Stimulated activated CD8-positive, alpha-beta memory T cell treated with anti-CD3 and anti-CD28 coated beads, Interleukin-4, amount 100 ng/mL, for 1 hour (primary cell): ENCODE measurements at places on chromosomes 7 and 10.

- DNase-seq, result no peak
These were observed 120.3 kb upstream of the PTPRZ1 start for GRCh38 chr7:121752706-121753105.

GRCh38 chr7:81707196-81707595, 62.7 kb downstream of the HGF start:
- DNase-seq, result no peak

- no peak for DNase-seq
These were observed 28.9 kb downstream of the SKIDA1 start for GRCh38 chr10:21496343-21497176.

- peak; percentile 10 for DNase-seq
These were observed 139.1 kb upstream of the PFKP start for GRCh38 chr10:2927958-2928840.

GRCh38 chr7:101631224-101631714, 2.2 kb upstream of the MYL10 start:
- DNase-seq, result no peak

GRCh38 chr7:108598153-108598552, 28.5 kb downstream of the DNAJB9 start:
- DNase-seq, result no peak

GRCh38 chr10:29767968-29768367, 133.2 kb upstream of the SVIL start:
- DNase-seq, result no peak

- DNase-seq, result no peak
These were observed 51.6 kb upstream of the AQP1 start for GRCh38 chr7:30859940-30860496.

- no peak for DNase-seq
These were observed 622.5 kb upstream of the GHITM start for GRCh38 chr10:83516788-83517187.

- no peak for DNase-seq
These were observed 86.3 kb downstream of the TBXAS1 start for GRCh38 chr7:139915268-139915863.

DNA sequence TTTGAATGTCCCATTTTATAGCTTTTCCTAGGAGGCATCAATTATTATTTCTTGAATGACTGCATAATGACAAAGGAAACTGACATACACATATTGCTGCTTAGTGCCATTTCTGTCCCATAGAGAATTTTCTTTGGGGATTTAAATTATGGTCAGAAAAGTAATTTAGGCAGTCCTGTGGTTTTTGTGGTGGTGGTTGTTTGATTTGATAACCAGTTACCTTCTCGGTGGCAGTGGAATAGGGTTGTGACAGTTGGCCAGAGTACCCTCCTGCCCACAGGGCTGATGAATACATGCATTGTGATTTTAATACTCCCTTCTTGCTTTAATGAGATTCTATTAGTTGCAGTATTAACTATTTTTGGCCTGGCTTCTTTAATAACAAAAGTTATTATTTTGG, 6.6 kb upstream of the SGCE start:
- DNase-seq, result no peak

GRCh38 chr10:22911889-22912762, 15.7 kb upstream of the ARMC3 start:
- DNase-seq, result no peak

GRCh38 chr7:142519079-142520078, 229.9 kb upstream of the PRSS1 start:
- no peak for DNase-seq

GRCh38 chr10:14449293-14449815, 118.6 kb upstream of the FRMD4A start:
- no peak for DNase-seq

GRCh38 chr10:62866941-62867340, 50.8 kb upstream of the EGR2 start:
- DNase-seq, result no peak

- no peak for DNase-seq
These were observed 712 bp upstream of the CPVL start for GRCh38 chr7:29146888-29147609.

DNA sequence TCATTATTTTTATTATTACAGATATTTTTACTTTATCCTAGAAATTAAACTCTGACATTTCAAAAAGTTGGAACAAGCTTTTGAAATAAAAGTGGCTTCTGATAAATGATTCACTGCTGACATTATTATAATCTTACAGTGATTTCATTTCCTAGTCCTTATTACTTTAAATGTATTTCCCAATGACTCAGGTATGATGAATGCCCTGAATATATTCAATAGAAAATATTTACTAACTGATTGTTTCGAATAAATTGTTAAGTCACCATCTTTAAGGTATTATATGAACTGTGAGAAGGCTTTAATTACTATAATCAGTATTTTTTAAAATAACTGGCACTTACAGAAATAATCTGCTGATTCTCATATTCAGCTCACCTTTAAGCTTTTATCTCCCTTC, 21.6 kb downstream of the DKK1 start:
- DNase-seq, result no peak

GRCh38 chr10:110779489-110779888, 92.2 kb upstream of the PDCD4 start:
- no peak for DNase-seq

DNA sequence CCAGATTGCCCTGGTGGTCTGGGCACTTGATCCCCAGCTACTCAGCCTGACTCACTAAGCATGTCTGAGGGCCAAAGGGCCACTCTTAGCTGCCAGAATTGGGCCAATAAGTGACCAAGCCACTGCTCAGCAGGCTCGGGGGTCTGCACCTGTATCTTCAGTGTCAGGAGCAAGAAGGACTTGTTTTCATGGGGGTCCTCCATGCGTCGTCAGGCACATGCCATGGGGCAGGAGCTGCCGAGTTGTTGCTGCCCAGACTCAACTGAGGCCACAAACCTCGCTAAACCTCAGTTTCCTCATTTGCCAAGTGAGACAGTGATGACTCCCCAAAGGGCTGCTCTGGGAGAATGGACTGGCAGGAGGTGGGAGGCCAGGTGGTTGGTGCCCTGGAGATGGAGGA, 158.6 kb upstream of the GDF10 start:
- no peak for DNase-seq

DNA sequence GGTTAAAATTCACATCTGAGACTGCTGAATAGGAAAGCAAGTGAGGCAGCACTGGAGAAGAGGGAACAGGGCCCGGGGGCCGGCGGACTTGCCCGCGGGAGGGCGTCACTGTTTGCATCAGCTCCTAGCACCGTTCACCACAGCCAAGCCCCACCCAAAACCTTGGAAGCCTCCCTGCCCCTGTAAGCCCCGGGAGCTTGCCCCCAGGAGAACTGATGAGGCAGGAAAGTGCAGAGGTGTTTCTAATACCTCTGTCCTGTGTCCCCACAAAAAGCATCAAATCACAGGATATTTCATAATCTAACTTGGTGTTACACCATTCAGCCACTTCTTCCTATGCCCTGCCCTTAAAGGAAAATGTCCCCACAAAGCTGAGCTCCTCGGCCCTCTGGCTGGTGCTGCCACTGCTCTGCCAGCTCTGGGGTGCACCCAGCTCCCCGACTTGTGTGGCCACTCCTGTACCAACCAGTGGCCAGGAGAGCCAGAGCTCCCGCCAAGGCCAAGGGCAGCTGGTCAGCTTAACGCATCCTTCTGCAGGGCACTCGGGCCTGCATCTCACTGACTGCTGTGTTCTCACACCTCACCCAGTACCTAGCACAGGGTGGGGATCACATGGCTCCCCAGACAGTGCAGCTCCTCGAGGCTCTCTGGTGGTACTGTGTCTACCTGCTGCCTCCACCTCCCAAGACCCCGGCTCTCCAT, 47.3 kb upstream of the CNPY1 start:
- DNase-seq, result no peak

DNA sequence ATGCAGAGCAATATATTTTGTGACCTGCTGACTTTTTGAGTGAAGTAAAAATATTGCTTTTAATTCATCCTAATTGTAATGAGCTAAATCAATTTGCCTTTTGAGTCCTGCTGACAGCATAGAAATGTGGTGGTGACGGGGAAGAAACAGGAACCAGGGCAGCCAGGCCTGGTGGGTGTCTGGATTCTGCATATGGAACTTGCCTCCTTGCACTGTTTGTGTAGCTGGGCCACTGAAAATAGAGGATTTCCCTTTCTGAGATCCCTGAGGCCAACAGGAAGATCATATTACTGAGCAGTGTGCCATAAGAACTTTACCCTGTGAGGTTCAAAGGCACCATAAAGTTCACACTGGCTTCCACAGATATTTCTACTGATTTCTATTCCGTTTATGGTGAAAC, 488.4 kb upstream of the AKR1E2 start:
- DNase-seq, result no peak

DNA sequence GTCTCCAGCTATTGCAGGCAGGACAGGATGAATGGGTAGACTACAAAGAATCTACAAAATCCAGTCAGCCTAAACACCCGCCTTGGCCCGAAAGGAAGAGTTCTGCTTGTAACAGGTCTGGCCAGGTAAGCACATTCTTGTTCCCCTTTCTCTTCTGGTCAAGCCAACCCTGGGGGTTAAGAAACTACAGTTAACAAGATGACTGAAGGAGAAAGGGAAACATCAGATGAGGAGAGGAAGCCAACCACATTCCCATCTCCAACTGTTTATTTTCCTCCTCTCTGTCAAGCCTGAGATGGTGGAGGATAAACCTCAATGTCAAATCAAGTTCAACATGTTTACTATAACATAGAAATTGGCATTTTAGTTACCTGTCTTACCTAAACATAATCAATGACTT, 198.9 kb downstream of the IPMK start:
- DNase-seq, result no peak

DNA sequence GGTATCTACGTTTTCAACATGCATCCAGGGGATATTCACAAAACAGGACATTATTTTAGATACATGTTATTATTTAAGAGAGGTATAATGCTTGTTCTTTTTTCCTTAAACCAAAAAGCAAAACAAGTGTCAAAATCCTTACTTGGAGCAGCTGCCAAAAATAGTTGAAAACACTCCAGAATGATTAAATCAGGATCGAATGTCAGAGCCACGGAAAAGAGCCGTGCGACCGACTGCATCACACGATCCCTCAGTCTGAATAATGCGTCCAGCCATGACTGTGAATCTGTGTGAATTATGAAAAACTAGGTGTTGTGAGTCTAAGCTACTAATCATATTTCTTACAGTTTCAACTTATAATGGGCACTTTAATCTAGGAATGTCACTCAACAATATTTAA, 126.0 kb downstream of the PARD3 start:
- DNase-seq, result no peak

- no peak for DNase-seq
These were observed 94.6 kb upstream of the LRRC4 start for GRCh38 chr7:128125816-128126215.

- no peak for DNase-seq
These were observed 58.9 kb downstream of the FRMPD2 start for GRCh38 chr10:48215486-48216203.

DNA sequence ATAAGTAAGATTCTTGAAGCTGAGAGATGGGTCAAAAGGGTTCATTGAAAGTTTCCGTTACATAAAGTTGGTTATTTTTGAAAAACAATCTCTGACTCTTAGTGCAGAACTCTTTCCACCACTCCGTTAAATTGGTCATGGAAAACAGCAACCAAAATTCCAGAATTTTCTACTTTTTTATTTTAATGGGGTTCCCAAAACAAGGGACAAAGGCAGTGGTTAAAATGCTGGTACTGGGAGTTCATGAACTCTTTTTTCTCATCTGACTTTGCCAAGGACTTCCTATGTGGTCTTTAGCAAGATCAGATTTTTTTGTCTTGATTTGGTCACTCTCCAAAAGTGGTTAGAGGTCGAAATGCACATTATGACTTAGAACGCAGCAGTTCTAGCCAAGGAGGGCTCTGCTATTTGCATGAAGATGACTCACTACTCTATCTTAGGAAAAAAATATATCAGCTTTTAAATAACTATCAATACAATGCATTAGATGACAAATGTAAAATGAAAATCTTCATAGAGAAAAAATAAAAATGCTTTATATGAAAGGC, 145.7 kb downstream of the REEP3 start:
- DNase-seq, result no peak

DNA sequence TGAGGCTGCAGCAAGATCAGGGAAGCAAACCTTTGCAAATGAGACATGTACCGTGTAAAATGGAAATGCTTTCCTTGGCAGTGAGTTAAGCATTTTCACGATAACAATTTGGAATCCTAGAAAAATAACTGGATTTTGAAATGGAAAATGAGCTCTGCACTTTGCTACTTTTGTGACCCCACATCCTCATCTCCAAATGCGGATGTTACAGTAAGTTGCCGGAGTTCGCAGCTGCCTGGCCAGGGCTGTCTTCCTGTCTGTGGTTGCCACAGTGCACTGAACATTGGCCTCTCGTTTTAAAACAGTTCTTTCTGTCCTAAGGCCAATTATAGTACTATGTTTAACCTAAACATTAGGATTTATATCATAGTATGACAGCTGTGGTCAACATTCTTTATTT, 136.2 kb upstream of the FZD8 start:
- DNase-seq, result no peak

DNA sequence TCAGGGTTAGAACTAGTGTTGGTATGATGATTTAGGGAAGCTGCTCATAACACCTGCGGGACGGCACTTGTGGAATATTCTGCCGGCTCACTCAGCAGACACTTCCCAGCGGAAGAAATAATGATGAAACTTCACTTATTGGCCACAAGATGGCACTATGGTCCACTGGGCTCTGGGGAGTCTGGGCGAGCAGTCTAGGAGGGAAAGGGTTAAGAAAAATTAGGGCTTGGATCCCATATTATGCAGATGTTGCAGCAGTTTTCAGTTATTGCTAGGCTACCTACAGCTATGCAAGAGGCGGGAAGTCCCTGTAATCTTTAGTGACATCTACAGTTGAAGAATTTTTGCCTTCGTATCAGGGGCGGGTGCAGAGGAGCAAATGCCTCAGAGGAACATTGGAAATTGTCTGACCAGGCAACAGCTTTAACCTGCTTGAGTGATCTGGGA, 238.7 kb upstream of the PRSS58 start:
- no peak for DNase-seq

DNA sequence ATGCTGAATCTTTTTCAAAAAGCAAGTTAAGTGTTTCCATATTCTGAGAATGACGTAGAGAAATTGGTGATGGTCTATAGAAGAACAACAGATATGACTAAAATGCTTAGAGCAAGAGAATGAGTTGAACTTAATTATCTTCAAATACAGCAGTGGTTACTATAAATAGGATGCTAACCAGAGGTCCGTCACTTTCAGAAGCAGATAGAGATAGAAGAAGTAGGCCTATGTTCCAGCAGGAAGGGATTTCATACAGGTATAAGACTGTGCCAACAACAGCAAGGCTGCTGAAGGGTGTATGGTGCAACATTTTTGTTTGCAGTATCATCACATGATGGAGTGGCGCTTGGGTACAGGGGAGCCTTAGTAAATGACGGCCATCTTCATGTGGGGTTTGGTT, 68.6 kb downstream of the HBP1 start:
- DNase-seq, result no peak

- DNase-seq, result no peak
These were observed 6.0 kb downstream of the AKR1B10 start for GRCh38 chr7:134533288-134533771.

- no peak for DNase-seq
These were observed 24.2 kb downstream of the NCOA4 start for GRCh38 chr10:46006219-46006618.

- DNase-seq, result no peak
These were observed 21.7 kb upstream of the OR2A5 start for GRCh38 chr7:144027070-144027469.
